Progenitor cell of endocrine pancreas (in vitro differentiated cells): ENCODE measurements at places on chromosomes 3 and 15. TPM values are rescaled to one million over a fixed set of nuclear protein-coding genes. Genes with fewer than 3 reads are reported as not detected.

Gene C3orf85
- total RNA-seq: not detected in 2 replicates

DNA sequence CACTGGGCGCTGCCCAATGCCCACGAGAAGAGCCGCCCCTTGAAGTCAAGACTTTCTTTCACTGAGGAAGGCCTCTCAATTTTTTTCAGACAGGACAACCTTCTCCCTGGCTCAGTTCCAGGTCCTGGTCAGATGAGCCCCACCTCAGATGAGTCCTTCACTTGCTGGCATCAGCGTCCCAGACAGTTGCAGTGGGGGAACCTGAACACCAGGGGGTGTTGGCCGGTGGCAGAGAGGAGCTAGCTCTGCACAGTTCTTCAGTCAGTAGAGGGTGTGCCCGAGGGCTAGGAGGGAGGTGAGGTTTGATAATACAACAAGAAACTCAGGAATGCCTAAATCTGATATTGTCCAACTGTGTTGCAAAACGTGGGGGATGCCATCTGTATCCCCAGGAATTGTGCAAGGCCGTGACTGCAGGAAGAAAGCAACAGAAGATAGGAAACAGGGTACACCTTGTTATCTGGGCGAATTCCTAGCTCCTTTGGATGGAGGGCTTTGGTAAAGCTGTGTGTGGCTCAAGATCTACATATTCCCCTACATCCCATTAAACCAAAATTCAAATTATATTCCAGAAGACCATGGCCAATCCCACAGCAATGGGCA is 34.3 kb downstream of the CCR3 start:
- peak; percentile 21 for DNase-seq

DNA sequence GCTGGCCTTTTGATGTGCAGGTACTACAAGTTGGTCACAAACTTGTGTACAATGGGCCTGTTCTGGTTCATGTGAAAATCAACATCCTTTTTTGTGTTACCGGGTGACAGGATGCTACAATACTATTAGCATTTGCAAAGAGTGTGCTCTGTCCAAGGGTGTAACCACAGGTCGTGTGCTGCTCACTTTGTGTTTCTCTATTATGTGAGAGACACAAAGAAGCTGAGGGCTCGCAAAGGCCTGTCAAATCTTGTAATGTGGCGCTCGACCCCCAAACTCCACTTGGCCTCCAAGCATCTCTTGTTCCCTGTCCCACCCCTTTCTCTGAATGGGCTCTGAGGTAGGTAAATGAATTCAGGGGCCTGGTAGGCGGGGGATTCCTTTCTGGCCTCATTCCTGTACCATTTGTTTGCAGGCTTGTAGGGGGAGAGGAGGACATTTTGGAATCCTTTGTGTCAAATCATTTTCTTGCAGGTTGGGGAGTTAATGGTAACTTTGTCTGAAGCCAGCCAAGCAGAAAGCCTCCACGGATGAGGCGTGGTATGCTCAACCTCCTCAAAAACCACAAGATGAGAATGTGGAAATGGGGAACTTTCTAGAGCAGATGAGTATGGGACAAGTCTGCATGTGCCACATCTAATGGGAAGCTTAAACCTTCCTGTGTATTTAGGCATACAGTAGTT is 109.1 kb downstream of the OPA1 start:
- no peak for DNase-seq

GRCh38 chr15:51093839-51094605 is 684 bp downstream of the TNFAIP8L3 start:
- no peak for DNase-seq

- DNase-seq: no peak
Observed at GRCh38 chr3:35291471-35292236, 347.7 kb upstream of the ARPP21 start.
